Ovary (tissue), 10 donors: ENCODE measurements at places on chromosomes 4 and X. TPM values are rescaled to one million over a fixed set of nuclear protein-coding genes. Genes with fewer than 3 reads are reported as not detected.

DNA sequence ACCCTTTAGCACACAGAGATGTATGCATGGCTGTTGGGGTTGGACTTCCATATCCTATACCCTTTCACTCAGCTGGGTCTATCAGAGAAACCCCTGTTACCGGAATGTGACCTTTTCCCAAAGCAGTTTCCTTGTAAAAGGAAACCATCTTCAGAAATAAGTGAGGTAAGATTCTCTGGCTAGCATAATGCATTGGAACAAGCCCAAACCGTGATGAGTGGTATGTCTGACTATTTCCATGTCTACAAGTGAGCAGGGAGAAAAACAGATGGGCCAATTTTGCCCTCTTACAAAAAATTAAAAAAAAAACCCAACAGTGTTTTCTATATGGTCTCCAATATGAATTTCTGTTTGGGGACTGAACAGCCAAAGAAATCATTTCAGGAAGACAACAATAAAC is 283.9 kb downstream of the SMARCA1 start:
- no peak overlapping the region for H3K4me3 ChIP-seq
- no peak overlapping the region for H3K27ac ChIP-seq
- no peak for DNase-seq
- no peaks in the 10 kb centered on the region for H3K27me3 ChIP-seq

GRCh38 chr4:142091691-142092182 is 455.4 kb downstream of the IL15 start:
- no peak overlapping the region for H3K27ac ChIP-seq
- H3K4me3 ChIP-seq, result no peak overlapping the region
- H3K27me3 ChIP-seq, result no peaks in the 10 kb centered on the region

GRCh38 chr4:79864500-79865200 is 208.4 kb downstream of the ANTXR2 start:
- H3K4me3 ChIP-seq, result no peak overlapping the region
- no peak overlapping the region for H3K27ac ChIP-seq
- H3K27me3 ChIP-seq, result no peaks in the 10 kb centered on the region
- DNase-seq, result no peak
- H3K4me1 ChIP-seq, result peaks cover 1% of the 10 kb centered on the region

GRCh38 chr4:5381961-5382441 is 326.4 kb downstream of the EVC2 start:
- no peak for DNase-seq
- H3K4me1 ChIP-seq, result no peaks in the 10 kb centered on the region
- H3K27me3 ChIP-seq, result no peaks in the 10 kb centered on the region
- H3K27ac ChIP-seq, result no peak overlapping the region
- H3K4me3 ChIP-seq, result no peak overlapping the region

GRCh38 chr4:170198747-170199146 is 109.0 kb upstream of the AADAT start:
- H3K36me3 ChIP-seq, result no peaks in the 10 kb centered on the region
- no peak overlapping the region for H3K27ac ChIP-seq
- no peak overlapping the region for H3K4me3 ChIP-seq
- no peak for DNase-seq
- no peaks in the 10 kb centered on the region for H3K4me1 ChIP-seq
- H3K27me3 ChIP-seq, result no peaks in the 10 kb centered on the region

DNA sequence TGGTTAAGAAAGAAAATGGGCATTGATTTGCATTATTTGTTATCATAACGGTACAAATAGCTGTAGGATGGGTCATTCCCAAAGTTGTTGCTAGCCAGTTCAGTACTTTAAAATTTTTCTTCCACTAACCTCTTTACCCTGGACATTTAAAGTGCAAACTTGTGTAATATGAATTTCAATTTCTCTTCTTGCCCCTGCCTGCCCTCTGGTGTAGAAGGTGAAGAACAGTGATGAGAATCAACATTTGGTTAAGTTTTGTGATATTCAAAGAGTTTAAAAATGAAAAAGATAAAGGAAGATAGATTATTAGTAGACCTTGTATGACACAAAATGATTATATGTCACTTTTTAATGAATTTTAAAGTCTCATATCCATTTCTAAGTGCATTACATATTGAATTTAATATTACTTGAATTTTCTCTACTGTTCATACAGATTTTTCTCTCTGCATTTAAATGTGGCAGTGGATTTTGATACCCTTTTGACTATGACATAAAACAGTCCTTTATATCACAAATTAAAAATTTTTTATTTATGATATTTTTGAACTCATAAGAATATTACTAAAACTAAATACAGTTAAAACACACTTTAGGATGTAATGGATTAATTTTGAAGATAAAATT is 337.7 kb downstream of the BMPR1B start:
- H3K27me3 ChIP-seq, result no peaks in the 10 kb centered on the region
- no peak overlapping the region for H3K27ac ChIP-seq
- H3K36me3 ChIP-seq, result no peaks in the 10 kb centered on the region
- no peak for DNase-seq
- no peak overlapping the region for H3K4me3 ChIP-seq

Gene TMPRSS11E
- polyA plus RNA-seq, result not detected

DNA sequence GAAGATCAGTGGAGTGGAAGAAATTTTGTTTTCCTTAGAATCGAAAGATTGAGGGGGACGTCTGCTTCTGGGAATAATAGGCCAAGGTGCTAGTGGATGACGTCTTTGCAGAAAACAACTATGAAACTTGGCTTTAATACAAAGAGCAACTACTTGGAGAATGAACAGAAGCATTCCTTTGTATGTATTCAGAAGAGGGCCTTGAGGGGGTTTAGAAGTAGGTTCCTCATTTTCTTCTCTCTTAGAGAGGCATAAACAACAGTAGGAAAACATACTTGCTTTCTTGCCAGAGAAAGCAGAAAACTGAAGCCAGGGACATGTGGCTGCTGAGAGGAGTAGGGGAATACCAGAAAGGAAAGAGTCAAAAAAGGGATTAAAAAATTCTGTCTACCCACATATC is 167.8 kb downstream of the ZNF330 start:
- DNase-seq, result no peak
- H3K4me3 ChIP-seq, result no peak overlapping the region
- H3K36me3 ChIP-seq, result no peaks in the 10 kb centered on the region
- no peaks in the 10 kb centered on the region for H3K4me1 ChIP-seq
- H3K27ac ChIP-seq, result no peak overlapping the region
- no peaks in the 10 kb centered on the region for H3K27me3 ChIP-seq

Gene ARHGEF38
- not detected for polyA plus RNA-seq

GRCh38 chrX:12197030-12197429 is 58.8 kb downstream of the FRMPD4 start:
- H3K27me3 ChIP-seq, result no peaks in the 10 kb centered on the region
- H3K36me3 ChIP-seq, result no peaks in the 10 kb centered on the region
- H3K4me1 ChIP-seq, result no peaks in the 10 kb centered on the region
- DNase-seq, result no peak
- no peak overlapping the region for H3K27ac ChIP-seq

- no peak overlapping the region for H3K4me3 ChIP-seq
- H3K4me1 ChIP-seq, result no peaks in the 10 kb centered on the region
- no peaks in the 10 kb centered on the region for H3K27me3 ChIP-seq
Observed at GRCh38 chr4:15918484-15919129, 19.9 kb downstream of the FGFBP1 start.

Gene NSUN7
- polyA plus RNA-seq, result 2.4 TPM

Gene SH3RF1
- 8.2 TPM for polyA plus RNA-seq

GRCh38 chrX:18886344-18887161 is 97.4 kb downstream of the PHKA2 start:
- peak overlapping the region; percentile 77 for H3K27ac ChIP-seq
- no peaks in the 10 kb centered on the region for H3K27me3 ChIP-seq
- peak; percentile 78 for DNase-seq
- peaks cover 5% of the 10 kb centered on the region for H3K4me1 ChIP-seq
- no peaks in the 10 kb centered on the region for H3K36me3 ChIP-seq

Gene F8A2
- not detected for polyA plus RNA-seq
